ENCODE measurements at places on chromosomes 3 and 15.

DNA sequence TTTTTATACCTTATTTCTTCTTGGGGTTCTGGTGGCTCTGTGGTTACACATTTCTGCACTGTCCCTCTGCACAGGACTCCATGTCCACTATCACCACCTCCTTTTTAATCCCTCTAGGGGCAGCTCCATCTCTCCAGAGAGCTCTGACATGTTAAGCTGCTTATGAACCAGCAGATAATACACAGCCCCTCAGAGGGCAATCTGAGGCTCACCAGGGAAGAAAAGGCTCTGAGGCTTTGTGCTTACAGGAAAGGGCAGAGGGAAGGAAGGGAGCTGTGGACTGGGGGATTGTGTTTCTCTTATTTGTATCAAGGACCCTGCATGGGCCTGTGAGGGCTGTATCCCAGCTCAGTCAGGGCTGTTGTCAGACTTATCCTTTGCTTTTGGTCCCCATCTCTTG, 164.5 kb downstream of the EPHB1 start:
- no peak for DNase-seq

DNA sequence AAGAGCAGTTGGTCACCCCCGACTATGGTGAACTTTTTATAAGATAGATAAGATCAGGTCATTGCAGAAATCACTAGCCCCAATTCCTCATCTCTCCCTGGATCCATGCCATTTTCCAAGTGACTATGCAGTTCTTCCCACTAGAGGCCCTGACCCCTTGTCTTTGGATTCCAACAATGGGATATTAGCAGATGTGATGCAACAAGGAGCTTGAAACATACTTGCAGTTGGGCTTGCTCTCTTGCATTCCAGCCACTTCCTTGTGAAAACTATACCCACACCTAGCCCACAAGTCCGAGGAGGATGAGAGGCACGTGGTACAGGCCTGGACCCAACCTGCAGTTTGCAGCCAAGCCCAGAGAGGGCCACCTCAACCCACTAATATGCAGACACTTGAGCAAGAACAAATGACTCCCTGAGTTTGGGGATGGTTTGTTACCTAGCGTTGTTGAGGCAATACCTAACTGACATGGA, 60.6 kb downstream of the SUCLG2 start:
- no peak for DNase-seq

- DNase-seq: no peak
These were observed 10.2 kb downstream of the CA12 start for GRCh38 chr15:63371297-63371918.

- peak; percentile 82 for DNase-seq
These were observed 54.8 kb upstream of the SPESP1 start for GRCh38 chr15:68875377-68876116.

GRCh38 chr15:96130734-96131133, 199.8 kb upstream of the NR2F2 start:
- DNase-seq: no peak

- no peak for DNase-seq
These were observed 437.4 kb upstream of the UBE2E2 start for GRCh38 chr3:22765679-22766078.

All from caudate nucleus (tissue), 63 donors.